ENCODE measurements at places on chromosomes 6 and 20.

- DNase-seq = no peak
Observed at GRCh38 chr6:3296537-3296936, 37.8 kb downstream of the PSMG4 start.

- DNase-seq = no peak
Observed at GRCh38 chr6:84156306-84156705, 71.1 kb downstream of the CEP162 start.

DNA sequence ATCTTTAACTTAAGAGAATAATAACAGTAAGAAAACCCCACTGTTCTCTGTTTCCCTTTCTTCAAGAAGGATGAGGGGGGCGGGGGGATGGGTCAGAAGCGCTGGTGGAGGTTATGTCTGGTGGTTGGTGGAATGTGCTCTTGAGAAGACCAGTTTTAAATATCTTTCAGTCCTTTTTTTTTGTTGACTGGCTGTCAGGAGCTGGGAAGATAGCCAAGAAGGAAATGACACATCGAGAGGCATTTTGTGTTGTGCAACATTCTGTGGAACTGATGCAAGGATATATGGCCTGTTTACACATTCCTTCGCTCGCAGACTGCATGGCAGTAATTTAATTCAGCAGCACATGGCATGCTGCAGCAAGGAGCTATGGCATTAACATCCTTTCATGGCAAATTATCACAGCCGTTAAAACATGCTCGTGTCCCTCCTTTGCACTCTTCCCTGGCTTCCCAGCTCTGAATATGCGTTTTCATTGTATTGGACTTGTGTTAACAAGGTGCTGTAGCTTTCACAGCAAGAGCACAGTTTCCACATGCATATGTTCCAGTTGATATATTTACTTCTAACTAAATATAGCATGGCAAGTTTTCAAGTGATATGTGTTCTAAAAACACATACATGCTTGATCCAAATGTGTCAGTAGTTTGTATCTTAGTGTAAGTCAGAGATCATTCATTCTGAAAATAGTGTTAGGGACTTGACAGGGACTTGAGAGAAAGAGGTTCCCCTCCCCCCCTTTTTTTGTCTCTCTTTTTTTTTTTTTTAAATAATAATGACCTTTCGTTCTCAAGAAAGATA is 68.2 kb upstream of the SUPT3H start:
- DNase-seq = no peak

- no peak for DNase-seq
Observed at GRCh38 chr6:109073344-109074132, 21.1 kb downstream of the SESN1 start.

DNA sequence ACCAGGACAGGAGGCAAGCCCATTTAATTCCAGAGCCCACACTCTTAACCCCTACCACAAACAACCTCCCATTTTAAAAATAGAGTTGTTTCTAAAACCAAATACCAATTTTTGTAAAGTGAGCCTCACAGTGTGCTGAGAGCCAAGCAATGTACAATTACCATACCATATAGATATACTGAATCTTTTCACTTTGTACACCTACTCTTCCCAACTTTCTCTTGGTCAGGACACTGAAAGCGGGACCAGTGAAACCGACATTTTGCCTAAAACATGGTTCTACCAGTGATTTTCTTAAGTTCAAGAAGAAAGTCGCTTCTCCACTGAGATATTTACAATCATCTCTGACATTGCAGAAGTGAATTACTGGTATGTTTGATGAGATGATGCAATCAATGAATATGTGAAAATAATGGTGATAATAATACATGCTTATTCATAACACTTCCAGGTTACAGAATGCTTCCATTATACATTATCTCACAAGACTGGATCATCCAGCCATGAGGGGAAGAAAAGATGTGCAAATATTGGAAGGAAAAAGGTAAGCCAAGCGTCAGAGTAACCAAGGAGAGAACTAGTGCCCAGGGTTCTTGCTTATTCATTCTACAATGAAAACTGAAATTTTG is 74.1 kb downstream of the HIVEP2 start:
- no peak for DNase-seq

- DNase-seq = no peak
Observed at GRCh38 chr6:148311966-148312669, 30.5 kb upstream of the SASH1 start.

GRCh38 chr6:85920782-85921181 is 278.1 kb upstream of the SYNCRIP start:
- no peak for DNase-seq

DNA sequence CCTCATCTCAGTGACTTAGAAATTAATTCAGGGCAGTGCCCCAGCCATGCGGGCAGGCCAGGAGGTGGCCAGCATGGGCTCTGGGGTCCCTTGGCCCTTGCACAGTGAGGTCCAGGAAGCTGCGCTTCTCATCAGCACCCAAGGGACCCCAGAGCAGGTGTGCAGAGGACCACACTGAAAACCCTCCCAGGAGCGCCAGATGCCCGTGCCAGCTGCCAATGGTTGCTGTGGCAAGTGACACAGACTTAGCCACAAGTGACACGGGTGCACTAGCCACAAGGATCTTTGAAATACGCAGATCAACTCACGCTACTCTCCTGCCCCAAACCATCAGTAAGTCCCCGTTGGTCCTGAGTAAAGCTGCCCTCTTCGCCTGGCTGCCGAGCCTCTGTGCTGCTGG is 88.1 kb downstream of the ERMARD start:
- DNase-seq = no peak

DNA sequence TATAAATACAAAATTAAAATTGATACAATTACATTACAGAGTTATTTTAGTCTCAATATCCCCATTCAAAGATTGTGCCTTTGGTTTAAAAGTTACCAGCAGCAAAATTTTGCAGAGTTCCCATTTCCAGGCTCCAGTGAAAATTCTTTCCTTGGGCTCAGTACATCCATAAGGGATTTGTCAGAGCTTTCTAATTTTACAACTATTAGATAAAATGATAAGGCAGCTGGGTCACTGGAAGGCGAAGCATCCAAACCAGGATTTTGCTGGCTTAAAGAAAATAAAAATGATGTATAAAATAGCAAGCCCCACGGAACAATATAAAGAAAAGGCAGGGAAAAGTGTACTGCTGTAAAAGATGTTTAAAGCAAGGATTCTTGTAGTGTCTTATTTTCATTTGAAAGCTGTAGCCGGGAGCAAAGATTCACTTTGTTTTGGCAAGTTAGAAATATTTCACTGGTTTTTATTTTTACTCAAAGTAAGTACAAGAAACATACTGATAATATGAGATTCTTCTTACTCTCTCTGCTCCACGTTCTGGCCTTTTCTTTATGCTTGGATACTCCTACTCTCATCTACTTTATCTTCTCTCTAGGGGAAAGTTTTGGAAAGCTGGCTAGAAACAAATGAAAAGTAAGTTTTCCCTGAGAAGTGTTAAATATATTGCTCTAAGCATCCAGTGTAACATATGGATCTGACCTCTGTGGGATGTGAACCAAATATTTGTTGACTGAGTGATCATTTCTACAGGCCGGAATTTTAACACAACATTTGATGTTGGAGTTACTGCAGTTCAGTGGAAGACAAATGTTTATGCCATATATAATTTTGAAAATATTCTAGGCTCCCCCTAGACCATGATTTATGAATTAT is 488.4 kb downstream of the PHF3 start:
- no peak for DNase-seq

GRCh38 chr6:132142768-132143167 is 191.6 kb upstream of the CCN2 start:
- no peak for DNase-seq

- DNase-seq = no peak
Observed at GRCh38 chr20:18511571-18511970, 3.8 kb downstream of the SEC23B start.
